ENCODE measurements at places on chromosomes 7 and 10.

DNA sequence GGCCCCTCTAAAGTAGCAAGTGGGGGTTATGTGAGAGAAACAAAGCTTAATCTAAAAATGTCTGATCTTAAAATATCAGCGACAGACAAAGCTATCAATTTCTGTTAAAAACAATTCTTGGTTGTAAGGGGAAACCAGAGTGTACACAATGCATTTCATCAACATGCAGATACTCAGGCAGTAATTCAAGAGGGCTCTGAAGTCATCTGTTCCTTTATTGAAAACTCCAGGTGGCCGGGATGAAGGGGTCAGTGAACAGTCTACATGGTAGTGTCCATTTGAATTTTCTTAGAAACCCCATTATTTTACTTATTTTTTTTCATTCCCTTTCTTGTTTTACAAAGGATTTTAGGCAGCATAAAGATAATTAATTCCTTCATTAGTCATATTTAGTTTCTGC is 36.7 kb upstream of the BTBD16 start:
- no peak for DNase-seq

- no peak for DNase-seq
These were observed 21.0 kb downstream of the SHH start for GRCh38 chr7:155791214-155791737.

DNA sequence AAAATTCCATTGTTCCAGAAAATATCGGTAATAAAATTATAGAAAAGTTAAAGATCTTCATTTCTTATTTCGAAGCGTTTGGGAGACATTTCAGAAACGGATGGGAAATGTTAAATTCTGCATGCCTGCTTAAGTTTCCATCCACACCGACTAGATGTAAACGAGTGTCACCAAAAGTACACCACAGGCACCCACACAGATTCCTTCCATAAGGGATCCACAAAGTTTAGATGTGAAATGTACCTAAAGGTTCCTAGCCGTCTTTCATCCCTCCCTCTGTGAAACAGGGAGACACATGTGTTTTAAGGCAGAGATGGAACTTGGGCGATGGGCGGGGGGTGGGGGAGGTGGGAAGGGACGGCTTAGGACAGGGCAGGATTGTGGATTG is 621 bp upstream of the CAV1 start:
- DNase-seq: no peak

GRCh38 chr7:129865925-129866201 is 86.9 kb downstream of the UBE2H start:
- no peak for DNase-seq

DNA sequence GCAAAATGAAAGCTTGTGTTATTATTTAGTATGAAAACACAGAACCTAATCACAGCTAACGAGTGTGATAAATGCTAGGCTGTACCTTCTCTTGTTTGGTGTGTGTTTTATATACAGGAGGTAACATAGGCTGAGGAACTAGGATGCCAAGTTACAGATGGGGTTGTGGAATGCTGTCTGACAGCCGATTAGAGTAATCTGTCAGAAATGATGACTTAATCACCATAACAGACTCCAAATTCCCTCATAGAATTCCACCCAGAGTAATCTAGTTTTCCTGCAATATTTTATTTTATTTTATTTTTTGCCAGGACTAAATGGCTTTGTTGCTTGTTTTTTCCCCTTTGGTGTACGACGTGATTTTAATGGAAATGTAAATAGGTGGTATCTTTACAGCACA is 221.2 kb downstream of the CELF2 start:
- DNase-seq: no peak
